Mucosa of gallbladder (tissue), 1 donor: ENCODE measurements at places on chromosomes 16 and 17. TPM values are rescaled to one million over a fixed set of nuclear protein-coding genes. Genes with fewer than 3 reads are reported as not detected.

The OR3A2 gene
- 3.0 TPM for total RNA-seq

DNA sequence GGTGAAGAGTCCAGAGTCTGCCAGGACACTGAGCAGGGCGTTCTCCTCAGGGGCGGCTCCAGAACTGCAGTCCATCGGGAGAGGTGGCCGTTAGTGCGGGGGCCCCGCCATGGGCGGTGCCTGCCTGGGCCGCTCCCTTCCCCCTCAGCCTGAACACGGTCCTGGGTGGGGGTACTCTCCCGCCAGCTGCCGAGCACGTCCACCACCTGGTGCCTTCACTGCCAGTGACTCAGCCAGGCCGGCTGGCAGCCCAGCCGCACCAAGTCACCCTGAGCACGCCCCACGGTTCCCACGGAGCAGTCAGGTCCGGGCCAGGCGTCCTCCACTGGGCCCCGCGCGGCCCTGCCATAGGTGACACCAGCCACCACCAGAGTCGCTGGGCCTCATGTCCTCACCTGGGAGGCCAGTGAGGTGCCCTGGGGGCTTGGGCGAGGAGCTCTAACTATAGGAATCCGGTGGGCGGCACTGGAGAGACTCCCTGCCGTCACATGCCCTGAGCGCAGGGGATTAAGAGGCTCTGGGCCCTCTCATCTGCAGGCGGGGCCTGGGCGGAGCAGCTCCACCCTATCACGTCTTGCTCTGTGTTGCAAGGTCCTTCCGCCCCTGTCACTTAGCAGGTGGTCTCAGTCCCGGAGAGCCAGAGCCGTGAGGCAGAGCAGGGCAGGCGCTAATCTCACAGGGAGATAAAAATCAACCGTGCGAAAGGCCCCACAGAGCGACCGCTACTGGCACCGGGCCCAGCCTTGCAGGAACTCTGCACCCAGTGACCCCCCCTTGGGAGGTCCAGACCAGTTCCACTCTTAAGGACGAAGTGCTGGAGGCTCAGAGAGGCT is 14.3 kb downstream of the PIEZO1 start:
- peak; percentile 54 for DNase-seq

GRCh38 chr17:80246726-80247125 is 13.9 kb upstream of the RNF213 start:
- no peak for DNase-seq

The FBXW10 gene
- 0.86 TPM for total RNA-seq

The FLCN gene
- 110 TPM for total RNA-seq

DNA sequence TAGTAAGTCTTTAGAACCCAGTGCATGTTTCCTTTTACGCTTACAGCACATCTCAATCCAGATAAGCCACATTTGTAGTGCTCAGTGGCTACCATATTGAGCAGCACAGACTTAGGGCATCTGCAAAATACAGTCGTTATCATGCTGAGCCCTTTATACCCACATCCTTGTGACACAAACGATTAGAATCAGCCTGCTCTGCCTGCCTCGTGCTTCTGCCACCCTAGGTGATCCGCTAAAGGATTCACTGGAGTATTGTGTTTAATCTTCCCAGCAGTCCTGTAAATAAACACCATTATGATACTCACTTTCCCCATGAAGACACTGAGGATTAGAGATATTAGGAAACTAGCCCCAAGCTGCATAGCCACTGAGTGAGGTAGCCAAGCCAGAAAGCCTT is 51.3 kb upstream of the FA2H start:
- DNase-seq = peak; percentile 4

DNA sequence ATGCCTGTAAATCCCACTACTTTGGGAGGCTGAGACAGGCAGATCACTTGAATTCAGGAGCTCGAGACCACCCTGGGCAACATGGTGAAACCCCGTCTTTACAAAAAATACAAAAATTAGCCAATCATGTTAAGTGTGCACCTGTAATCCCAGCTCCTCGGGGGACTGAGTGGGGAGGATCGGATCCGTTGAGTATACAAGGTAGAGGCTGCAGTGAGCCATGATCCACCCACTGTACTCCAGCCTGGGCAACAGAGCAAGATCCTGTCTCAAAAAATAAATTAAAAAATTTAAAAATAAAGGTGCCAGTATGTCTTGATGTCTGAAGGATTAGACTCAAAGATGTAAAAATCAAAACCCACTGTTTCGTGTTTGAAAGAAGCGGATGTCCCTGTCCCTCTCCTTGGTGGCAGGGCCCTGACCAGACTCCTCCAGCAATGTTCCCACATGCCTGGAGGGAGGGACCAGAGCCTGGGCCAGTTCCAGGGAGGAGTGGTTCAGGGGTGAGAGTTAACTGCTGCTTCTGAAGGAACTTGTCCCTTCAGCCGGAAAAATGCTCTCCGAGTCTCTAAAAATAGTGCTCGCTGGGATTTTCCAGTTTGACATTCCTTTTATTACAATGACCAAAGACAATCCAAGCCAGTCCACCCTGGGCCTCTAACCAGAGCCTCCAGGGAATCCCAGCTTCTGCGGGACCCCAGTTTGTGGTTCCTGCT is 9.4 kb upstream of the CMTM4 start:
- DNase-seq = peak; percentile 43

GRCh38 chr17:75288770-75289114 is 491 bp downstream of the SLC25A19 start:
- no peak for DNase-seq

GRCh38 chr16:47250983-47251382 is 107.2 kb upstream of the NETO2 start:
- DNase-seq = no peak

- DNase-seq = no peak
Measured at GRCh38 chr16:26856791-26857190, 209.9 kb upstream of the C16orf82 start.

GRCh38 chr16:89164436-89164835 is 7.1 kb upstream of the CDH15 start:
- no peak for DNase-seq

DNA sequence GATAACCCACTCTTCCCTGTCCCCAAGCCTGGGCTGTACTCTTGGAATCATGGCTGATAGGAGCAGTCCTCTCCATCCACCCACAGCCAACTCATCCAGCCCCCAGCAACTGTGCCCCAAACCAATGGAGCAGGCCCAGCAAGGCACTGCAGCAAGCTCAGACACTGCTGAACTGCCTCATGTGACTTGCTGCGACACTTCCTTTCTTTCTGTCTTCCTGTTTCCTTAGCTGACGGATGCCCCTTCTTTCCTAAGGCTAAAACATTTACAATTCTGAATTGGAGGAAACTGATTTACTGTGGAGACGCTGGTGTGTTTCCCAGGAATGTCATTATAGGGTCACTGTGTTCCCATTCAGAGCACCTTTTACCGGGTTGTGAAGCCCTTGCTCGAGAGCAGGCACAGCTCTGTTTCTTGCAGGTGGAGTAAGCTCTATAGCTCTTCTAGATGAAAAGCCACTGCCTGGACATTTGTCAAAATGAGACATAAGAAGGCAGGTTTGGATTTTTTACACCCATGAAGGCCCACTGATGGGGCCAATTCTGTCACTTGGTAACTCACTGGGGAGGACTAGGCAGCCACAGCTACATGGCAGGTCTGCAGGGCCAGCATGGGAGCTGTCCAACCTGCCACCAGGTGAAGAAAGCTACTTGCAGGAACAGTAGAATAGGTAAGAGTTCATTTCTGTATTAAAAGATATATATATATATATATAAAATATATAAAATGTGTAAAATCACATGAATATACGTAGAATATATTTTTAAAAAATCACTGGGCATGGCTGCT is 27.4 kb downstream of the TMEM11 start:
- DNase-seq = no peak

DNA sequence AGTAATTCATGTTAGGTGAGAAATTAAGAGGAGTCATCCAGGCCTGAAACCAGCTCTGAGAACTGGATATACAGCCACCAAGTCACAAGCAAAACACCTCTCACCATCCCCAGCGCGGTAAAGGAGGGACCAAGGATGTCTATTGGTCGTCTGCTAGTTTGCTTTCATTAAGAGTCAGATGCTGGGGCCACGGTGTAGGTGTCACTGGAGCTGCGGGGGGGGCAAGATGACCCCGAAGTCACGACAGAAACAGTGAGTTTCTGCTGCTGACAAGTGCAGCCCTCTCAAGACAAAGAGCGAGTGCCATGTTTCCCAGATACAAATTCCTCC is 790 bp downstream of the NCBP3 start:
- DNase-seq = no peak

The WNT3 gene
- 0.52 TPM for total RNA-seq

The SULT1A1 gene
- total RNA-seq = 23.2 TPM

GRCh38 chr17:63516910-63517824 is 6.0 kb upstream of the KCNH6 start:
- DNase-seq = no peak

DNA sequence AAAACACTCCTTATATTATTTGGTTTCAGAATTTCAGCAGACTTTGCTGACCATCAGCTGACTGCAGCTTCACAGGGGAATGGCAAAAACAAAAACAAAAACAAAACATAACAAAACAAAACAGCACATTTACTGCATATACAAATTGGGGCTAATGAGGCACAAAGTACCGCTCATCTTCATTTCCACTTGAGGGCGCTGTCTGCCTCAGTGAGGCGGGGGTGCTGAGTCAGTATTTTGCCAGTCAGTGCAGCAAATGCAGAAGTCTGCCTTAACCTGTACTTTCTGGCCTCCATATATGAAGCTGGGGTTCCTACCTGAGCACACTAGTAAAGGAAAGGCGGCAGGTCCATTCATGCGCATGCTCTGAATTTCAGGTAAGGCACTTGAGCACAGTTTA is 13.5 kb upstream of the DYNLRB2 start:
- no peak for DNase-seq

- DNase-seq = no peak
Measured at GRCh38 chr16:73027685-73028111, 20.2 kb downstream of the ZFHX3 start.

The RNU2-1 gene
- 2,768 TPM for total RNA-seq

DNA sequence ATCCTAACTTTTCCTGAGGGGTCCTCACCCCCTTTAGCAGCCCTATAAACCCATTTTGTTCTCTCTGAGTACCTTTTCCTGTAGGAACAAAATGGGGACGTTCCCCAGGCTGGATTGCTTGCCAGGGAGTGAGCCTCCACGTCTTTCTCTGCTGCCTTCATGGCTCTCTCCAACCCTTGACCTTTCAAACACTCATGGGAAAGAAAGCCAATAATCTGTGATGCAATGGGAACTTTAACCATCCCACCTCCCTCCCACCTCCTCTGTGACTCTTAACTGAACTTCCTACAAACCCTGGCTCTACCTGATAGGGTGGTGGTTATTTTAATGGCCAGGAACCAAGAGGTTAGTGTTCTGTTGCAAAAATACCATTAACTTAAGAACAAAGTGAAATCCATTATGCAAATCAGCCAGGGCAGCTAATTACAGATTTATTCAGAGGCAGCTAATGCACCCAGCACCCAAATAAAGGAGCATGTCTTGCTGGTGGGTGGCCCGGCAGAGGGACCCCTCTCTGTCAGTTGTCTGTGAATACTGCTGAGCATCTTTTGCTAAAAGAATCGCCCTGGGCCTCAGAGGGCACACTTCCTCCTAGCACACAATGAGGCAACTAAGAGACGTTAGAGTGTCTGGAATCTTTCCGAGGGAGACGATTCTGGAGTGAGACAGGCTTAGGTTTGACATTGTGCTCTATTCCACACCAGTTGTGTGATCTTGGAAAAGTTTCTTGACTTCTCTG is 3.0 kb downstream of the PIPOX start:
- DNase-seq = peak; percentile 17

DNA sequence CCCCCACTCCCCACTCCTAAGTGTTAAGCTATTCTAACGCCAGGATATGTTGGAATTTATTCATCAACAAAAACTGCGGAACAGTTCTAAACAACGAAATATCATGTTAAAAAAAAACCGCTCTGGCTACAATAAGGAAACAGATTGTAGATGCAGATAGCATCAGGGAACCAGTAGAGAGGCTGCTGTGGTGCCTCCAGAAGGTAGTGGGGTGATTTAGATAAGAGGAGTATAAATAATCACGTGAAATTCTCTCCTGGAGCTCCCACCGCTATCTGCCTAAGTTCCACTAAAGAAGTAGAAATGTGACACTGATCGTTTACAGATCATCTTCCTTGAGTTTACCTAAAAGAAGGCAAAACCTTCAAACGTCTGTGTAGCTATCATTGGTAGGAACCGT is 8.0 kb downstream of the AHSP start:
- DNase-seq = no peak

The TK1 gene
- total RNA-seq = 4.6 TPM

DNA sequence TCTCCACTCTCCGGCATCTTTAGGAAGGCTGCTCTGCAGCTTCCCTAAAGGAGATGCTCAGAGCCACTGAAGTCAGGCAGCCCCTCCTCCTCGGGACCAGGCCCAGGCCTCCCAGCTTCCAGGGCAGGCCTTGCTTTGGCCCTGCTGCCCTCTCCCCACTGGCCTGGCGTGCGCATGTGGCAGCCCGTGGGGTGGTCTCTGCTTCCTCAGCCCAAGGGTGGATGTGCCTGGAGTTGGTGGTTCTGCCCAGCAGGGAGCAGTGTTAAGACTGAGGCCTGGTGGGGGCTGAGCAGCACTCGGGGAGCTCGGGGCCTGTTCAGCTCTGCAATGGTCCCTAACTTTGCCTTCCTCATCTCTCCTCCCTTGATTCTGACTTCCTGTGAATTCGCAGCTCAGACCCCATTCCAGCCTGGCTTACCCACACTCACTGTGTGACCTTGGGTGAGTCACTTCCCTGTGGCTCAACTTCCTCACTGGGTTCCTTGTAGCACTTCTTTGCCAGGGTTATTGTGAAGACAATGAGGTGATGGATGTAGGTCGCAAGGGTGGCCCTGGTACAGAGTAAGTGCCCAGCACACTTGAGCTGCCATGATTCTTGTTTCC is 63.2 kb downstream of the NKD1 start:
- no peak for DNase-seq
